ENCODE measurements at places on chromosomes 11 and 22. TPM values are rescaled to one million over a fixed set of nuclear protein-coding genes. Genes with fewer than 3 reads are reported as not detected.
A peak's percentile ranks its signal among the peaks of the same experiment; 100 is the strongest.

- DNase-seq, result peak; percentile 60
Observed at GRCh38 chr11:33774736-33775466, 581 bp upstream of the FBXO3 start.

GRCh38 chr22:19287889-19288288, 3.6 kb downstream of the CLTCL1 start:
- DNase-seq, result peak; percentile 91

DNA sequence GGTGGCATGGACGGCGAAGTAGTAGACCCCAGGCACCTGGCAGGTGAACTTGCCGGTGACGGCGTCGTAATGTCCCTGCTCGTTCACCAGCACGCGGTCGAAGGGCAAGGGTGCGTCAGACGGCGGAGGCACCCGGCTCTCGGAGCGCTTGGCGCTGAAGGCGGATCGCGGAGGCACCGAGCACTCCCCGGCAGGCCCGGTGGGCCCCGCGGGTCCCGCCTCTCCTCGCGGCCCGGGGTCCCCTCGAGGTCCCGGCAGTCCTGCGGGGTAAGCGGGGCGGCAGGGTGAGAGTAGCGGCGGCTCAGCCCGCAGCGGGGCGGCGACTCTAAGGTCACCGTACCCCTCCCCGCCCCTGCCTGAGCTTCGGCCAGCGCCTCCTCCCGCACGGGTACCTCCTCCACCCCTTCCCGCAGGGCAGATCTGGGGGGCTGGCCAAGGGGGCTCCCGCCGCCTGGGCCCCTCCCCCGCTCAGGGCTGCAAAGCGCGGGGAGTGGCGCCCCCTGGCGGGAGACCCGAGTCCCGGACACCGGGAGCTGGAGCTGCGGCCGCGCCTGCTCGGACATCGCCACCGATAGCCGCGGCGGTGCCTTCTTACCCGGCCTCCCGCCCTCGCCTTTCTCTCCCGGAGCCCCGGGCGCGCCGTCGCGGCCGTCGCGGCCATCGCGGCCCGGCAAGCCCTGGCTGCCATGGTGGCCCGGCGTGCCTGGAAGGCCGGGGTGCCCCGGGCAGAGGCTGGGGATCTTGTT, 921 bp downstream of the C1QTNF5 start:
- peak; percentile 82 for DNase-seq

GRCh38 chr11:83895516-83895915, 609.3 kb upstream of the CCDC90B start:
- DNase-seq, result no peak

DNA sequence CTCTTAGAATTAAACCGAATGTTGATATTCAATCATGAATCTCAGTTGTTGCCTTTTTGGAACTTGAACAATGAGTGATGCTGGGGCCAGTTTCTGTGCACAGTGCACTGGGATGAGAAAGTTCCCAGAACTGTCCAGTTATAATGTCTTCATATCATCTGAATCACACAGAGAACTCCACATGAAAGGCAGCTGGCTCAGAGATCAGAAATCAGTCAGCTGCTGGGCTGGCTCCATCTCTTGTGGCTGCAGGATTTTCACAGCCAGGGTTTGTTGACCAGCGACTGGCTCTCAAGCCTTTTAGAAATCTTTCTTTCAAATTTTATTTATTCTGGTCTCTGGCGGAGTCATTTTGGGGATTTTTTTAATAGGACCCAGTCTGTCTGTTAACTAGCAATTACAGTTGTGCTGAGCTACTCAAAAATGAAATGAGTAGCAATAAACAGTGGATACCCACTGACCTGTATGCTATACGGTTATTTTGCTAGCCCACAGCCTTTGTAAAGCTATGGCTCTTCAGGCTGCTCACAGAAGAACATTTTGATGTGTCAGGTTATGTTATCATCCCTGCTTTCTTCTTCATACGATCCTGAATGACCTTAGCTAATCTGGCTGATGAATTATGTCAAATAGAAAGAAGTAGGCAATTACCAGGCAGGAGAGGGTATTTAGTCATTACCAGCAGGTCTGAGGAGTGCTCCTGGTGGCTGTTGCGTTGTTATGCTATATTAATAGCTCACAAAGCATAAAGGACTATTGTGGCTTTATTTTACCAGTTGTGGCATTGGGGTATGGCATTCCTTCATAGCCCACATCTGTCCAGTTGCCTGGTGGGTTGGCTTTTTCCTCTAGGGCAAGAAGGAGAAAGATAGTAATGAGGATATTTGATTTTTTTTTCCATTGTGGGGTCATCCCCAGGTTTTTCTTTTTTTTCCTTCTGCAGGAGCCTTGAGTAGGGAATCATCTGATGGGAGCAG, 3.6 kb downstream of the FAT3 start:
- peak; percentile 46 for DNase-seq

AIP gene
- 56.1 TPM for polyA plus RNA-seq

- peak; percentile 67 for DNase-seq
Observed at GRCh38 chr11:106152824-106153223, 75.4 kb downstream of the AASDHPPT start.

DNA sequence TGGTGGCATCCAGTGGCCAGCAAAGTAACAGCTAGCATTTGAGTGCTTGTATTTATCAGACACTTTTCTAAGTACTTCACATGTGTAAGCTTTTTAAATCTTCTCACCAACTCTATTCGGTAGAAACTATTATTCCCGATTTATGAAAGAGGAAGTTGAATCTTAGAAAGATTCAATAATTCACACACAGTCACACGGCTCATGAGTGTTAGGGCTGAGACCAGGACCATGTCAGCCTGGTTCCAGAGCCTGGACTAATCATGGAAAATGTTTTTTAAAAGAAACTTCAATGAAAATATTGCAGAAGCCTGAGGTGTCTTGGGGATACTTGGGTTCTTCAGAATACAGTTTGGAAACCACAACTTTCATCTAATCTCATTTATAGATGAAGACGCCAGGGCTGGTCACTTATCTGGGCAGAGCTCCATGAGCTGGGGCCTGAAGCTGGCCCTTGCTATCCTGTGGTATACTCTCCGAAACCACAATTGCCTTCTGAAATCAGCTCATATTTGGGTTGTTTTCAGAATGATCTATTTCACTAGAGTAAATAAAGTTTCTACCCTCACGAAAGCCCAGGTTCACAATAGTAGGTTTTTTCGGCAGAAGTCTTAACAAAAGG, 4.3 kb upstream of the CRTAM start:
- no peak for DNase-seq

GRCh38 chr11:47267876-47268275, 2.1 kb upstream of the MADD start:
- no peak for DNase-seq

TMEM191C gene
- polyA plus RNA-seq, result 1.2 TPM

OR51B2 gene
- polyA plus RNA-seq, result not detected

- DNase-seq, result no peak
Observed at GRCh38 chr11:82830746-82831145, 69.5 kb downstream of the PRCP start.

CCDC89 gene
- polyA plus RNA-seq, result 3.7 TPM

TREH gene
- polyA plus RNA-seq, result 0.09 TPM

GRCh38 chr22:22935546-22936157, 48.0 kb downstream of the IGLL5 start:
- no peak for DNase-seq

TRIM51 gene
- not detected for polyA plus RNA-seq

GRCh38 chr11:72920001-72920400, 105.8 kb downstream of the ATG16L2 start:
- no peak for DNase-seq

- peak; percentile 73 for DNase-seq
Observed at GRCh38 chr11:72676861-72677341, 2.7 kb upstream of the PDE2A start.

- no peak for DNase-seq
Observed at GRCh38 chr11:84261707-84262106, 975.5 kb upstream of the CCDC90B start.

DNA sequence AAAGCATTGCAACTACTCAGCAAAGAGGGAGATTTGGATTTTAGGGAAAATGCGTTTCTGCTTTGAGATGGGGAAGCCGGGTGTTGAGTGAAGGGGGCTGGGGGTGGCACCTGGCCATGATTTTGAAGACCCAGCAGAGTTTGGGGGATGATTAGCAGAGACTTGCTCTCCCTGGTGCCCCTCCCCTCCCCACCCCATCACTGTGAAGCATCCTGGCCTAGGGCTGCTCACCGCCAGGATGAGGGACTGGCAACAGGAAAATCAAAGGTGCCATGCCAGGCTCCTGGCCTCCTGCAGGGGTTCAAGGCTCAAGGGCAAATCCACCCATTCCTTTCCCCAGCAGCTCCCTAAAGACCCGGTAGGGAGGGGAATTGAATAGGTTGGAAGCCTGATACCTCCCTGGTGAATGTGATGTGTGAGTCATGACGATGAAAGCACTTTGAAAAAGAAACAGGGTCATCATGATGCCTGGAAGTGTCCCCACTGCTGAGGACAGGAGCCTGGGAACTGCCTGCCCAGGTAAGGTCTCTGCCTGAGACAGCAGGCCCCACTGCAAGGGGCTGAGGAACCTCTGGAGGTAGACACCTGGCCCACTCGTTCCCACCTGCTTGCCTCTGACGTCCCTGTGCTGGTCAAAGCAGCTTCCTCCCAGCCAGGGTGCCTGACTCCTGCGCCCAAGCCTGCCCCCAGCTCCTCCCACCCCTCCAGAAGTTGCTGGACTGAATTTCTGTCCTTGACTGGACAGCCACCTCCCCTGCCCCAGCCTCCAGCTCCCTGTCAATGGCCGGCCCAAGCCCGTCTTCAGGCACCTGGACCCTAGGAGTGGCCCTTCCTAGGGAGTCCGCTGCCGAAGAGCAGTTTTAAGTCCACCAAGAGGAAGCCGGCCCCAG, 1.7 kb downstream of the CHST1 start:
- peak; percentile 51 for DNase-seq

MAP6 gene
- polyA plus RNA-seq, result 3.0 TPM

GRCh38 chr22:46812034-46812605, 49.7 kb downstream of the TBC1D22A start:
- DNase-seq, result no peak

NPAS4 gene
- not detected for polyA plus RNA-seq

DNA sequence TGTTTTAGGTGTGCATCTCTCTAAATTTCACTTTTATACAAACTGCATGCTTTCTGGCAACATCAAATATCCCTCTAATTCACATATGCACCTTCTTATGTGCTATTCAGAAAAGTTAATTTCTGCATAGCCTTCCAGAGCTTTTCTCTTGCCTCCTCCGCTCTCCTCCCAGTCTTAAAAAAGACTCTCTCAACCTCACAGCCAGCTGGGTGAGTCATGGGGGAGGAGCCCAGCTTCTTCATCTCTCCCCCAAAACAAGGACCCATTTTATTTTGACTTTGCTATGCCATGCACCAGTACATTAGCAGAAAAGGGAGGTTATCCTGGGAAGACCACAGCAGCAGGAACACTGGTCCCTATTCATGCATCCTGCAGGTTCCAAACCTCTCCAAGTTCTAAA, 234.4 kb downstream of the KCNA4 start:
- DNase-seq, result peak; percentile 9

DNA sequence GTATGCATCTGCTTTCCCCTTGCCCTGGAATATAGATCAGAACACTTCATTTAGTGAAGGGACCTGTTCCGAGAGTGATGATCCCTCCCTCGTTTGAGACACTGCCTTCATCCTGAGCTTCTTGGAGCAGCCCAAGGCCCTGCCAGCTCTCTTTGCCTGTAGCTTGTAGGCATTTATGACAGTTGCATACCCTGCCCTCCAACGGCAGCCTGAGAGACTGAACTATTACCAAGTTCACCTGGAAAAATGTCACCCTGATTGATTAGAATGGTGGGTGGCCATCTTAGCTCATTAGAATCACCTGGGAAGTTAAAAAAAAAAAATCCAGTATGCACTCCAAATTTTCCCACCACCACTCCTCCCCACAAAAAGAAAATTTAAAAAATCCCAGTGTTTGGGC, 1.5 kb downstream of the MICAL3 start:
- DNase-seq, result no peak

GRCh38 chr11:8459711-8460399, 134.2 kb downstream of the STK33 start:
- no peak for DNase-seq

DNA sequence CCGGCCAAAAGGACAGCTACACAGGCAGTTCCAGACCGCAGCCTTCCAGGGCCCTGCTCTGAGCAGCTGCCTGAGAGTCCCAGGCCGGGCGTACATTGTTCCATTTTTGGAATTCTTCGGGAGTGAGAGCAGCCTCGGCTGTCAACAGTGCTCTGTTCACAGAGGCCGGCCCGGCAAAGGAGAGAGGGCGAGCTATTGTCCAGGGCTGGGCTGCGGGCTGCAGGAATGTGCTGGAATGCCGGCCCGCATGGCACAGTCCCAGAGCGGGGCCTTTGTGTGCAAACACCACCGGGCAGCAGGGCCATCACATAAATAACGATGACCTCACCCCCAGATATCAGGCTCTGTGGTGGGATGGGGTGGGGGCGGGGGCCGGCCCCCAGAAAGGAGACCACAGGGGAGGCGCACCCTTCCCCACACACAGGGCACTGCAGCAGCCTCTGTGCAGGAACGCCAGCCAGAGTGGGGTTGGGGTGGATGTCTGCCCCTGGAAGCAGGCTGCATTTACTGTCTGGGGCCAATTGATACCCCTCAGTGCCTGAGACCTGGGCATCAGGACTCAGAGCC, 15.8 kb downstream of the LINC01488 start:
- peak; percentile 98 for DNase-seq

DNA sequence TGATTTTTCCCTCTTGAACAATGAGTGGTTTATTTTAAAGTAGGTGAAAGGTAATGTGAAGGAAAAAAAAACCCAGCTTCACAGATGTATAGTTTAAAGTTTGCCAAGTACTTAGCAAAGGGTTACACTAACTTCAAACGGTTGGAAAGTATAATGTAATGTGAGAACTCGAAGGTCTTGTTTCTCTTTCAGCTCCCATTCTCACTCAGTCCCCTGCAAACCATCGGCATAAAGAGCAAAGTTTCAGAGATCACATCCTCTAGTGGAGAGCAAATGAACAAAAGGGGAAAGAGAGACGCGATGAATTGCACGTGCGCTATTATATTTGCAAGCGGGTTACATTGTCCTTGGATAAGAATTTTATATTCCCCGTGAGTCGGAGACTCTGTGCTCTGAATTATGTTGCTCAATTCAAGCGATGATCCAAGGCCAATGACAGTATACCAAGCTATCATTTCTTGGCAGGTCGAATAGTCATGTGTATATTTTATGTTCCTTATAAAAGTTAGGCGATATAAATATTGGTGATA, 37.6 kb upstream of the BIRC3 start:
- peak; percentile 61 for DNase-seq

GRCh38 chr11:66450560-66450959, 11.9 kb upstream of the MRPL11 start:
- no peak for DNase-seq

KIAA1671 gene
- polyA plus RNA-seq, result 0.39 TPM

GRCh38 chr11:34284811-34285481, 72.9 kb downstream of the ABTB2 start:
- no peak for DNase-seq

GRCh38 chr11:34866375-34866774, 49.8 kb downstream of the APIP start:
- DNase-seq, result peak; percentile 68

All from GM23248 (cell line).